ENCODE measurements at places on chromosomes 7 and 10.

DNA sequence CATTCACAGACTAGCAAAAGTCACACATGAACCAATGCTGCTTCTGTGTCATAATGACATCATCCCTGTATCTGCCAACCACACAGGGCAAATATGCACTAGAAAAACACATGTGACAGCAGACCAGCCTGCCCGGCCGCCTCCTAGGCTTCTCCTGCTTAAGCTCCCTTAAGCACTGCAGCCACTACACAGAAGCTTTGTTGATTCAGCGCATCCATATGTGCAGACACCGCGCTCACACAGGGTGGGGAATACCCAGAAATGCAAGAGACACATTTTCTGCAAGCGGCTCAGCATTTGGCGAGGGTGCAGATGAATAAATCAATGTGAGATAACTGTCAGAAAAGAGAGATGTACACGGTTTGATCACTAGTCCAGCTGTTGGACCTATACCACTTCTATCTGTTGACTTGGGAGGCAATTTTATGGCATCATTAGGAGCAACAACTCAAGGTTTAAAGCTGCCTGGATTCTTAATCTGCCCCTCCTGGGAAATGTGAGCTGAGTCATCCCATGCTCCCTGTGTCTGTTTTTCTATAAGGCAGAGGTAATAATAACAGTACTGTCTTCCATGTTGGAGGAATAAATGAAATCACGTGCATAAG is 33.4 kb downstream of the CPXM2 start:
- DNase-seq, result peak; percentile 55

DNA sequence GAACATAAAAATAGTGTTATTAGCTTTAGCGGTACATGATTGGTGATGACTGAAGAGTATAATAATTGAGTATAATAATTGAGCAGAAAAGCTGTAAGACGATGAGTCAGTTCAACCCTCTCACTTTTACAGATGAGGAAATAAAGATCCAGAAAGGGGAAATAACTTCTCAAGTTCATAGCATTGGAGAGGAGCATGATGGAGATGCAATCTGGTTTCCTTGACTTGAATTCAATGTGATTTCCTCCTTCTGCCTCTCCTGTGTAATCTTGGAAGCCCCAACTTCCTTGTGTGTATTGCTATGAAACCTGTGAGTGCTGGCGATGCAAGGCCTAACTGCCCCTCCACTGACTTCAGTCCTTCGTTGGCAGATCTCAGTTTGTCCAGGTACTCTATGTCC is 265.1 kb downstream of the LRMDA start:
- DNase-seq, result no peak

GRCh38 chr10:73136627-73137026 is 26.4 kb downstream of the NUDT13 start:
- DNase-seq, result no peak

DNA sequence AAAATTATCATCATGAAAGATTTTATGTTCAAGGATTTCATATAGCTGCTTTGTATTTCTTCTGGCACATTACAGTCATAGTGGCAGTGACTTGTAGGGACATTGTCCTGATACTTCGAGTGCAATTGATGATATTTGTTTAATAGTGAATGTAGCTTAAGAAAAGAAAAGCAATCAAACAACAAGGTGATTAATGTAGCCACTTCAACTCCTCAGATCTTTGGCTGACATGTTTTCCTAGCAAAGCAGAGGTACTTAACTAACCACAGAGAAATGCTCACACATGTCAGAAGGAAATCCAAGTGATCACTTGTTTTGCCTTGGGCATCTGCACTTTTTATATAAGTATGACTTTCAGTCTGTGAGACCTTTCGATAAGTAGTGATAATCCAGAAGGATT is 470.3 kb downstream of the AUTS2 start:
- DNase-seq, result peak; percentile 20

GRCh38 chr10:44742248-44742647 is 168.9 kb upstream of the TMEM72 start:
- DNase-seq, result peak; percentile 66

DNA sequence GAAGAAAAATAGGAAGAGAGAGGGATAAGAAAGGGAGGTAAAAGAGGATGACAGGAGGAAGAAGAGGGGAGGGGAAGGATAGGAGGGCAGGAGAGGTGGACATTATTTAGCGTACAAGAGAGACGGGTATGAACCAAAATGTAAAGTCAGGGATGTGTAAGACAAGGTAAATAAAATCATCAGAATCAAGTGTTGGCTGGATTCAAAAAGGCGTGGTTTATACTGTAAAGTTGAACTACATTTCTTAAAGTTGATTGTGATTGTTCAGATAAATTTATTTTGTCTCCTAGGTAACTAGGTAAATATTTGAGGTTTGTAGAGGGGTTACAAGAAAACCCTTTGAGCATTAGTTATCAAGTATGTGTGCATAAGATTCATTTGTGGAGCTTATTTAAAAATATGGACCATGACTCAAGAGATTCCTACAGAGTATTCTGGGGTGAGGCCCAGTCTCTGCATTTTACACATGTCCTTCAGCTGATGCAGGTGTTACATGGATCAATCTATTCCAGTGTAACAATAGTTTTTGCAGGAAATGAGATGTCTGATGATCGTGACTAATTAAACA is 512.1 kb upstream of the MBL2 start:
- no peak for DNase-seq

GRCh38 chr10:132542086-132542775 is 4.6 kb downstream of the INPP5A start:
- DNase-seq, result peak; percentile 49

DNA sequence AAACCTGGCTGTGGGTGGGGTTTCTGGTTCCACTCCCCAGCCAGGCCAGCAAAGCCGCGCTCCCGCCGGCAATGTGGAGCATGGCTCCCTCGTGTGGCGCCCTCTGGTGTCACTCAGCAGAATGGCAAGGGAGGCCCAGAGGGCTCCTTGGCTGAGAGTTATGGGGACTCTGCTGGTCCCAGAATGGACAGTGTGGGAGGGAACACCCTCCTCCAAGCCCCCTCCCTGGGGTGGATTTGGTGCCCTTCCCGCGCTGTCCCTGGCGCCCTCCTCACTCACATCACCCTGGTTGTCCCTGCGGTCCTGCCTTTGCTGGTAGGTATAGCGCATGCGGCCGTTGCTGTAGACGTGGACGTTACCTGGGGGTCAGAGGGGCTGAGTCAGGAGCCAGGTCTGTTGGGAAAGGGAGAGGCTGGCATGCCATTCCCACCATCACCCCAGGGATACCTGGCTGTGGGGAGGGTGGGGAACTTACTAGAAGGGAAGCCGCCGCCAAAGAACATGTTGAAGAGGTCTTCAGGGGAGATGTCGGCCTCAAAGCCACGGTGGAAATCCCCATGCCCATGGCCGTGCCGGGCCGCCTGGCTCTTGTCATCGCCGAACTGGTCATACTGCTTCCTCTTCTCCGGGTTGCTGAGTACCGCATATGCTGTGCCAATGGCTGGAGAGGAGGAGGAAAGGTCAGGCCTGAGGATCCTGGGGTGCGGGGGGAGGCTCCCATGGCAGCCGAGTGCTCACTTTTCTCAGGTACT is 14.0 kb downstream of the DNAJB12 start:
- peak; percentile 69 for DNase-seq

- DNase-seq, result no peak
These were observed 29.7 kb downstream of the KIAA1217 start for GRCh38 chr10:24238519-24239247.

GRCh38 chr10:46541017-46541661 is 15.3 kb downstream of the GPRIN2 start:
- no peak for DNase-seq

Data from RPMI8226 (cell line).